ENCODE measurements at places on chromosomes 16 and 17.

GRCh38 chr16:85524365-85524629 is 88.8 kb upstream of the GSE1 start:
- DNase-seq: no peak

DNA sequence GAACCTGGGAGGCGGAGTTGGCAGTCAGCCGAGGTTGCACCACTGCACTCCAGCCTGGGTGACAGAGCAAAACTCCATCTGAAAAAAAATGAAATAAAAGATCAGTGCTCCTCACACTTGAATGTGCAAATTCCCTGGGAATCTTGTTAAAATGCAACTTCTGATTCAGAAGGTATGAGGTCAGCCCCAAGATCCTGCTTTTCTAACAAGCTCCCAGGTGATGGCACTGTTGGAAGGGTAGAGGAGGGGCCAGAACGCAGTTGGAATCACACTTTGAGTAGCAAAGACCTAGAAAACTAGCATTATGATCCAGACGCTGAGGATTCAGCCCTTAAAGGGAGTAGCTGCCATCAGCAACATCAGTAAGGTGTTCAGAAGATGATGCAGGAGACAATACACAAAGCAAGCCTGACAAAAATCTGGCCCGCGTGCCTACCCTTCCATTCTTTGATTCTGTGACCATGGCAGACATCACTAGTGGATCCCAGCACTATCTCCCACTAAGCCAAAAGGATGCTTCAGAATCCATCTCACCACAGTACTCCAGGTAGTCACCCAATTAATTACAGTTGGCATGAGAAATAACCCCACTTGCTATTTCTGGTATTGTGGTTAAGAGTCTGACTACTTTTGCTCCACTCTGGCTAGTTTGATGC is 33.1 kb upstream of the MEIOC start:
- no peak for DNase-seq

DNA sequence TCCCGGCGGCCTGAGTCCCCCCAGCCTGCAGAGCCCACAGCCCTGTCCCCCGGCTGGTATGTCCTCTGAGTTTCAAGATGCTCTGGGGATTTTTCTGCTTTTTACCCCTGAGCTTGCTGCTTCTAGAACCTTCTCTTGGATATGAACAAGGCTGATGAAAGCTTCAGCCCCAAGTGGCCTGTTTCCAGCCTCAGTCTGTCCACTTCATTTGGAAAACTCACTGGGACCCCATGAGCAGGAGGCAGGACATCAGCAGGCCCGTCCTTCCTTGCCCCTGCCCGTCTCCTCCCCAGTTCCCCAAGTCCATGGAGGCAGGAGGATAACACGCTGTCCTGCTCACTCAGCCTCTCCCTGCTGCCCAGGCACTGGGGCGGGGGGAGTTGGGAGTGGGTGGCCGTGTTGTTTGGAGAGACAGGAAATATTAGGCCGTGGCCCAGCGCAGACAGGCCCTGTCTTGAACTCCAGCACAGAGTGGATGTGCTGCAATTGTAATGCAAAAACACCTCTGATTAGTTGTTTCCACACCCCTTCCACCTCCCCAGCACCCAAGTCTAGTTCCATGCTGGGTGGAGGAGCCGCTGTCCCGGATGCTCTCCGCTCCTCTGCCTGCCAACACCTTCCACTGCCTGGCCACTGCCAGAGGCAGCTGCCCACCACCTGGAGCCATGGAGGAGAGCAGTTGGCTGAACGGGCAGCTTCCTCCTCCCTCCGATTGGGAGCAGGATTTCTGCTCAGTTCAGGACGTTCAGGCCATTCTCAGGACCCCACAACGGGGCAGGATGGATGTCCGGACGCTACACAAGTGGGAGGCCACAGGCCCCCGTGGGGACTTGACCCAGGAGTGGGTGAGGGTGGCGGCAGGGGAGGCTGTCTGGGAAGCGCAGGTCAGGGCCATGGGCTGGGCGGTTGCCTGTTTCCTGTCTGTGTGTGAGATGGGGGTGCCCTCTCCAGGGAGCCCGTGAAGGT is 216.9 kb upstream of the GSE1 start:
- DNase-seq: no peak

DNA sequence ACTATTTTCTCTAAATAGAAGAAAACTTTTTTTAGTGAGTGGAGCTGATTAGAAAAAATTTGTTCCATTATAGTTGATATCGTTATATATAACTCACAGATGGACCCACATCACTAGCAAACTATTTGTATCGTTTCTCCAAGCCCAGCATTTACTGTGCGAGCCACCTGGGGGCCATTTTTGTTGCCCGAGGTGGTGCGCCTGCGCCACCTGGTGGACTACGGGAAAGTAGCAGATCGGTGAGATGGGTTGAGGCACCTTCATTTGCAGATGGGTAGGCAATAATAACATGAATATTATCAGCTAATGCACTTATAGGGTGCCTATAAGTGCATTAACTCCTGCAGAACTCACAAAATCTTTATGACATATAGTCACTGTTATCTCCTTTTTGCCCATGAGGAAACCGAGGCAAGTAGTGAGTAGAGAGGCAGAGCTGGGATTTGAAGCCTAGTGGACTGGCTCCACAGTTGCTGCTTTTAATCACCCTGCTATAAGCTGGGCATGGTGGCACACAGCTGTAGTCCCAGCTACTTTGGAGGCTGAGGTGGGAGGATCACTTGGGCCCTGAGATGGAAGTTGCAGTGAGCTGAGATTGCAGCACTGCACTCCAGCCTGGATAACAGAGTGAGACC is 23.2 kb upstream of the NTN1 start:
- DNase-seq: peak; percentile 3

DNA sequence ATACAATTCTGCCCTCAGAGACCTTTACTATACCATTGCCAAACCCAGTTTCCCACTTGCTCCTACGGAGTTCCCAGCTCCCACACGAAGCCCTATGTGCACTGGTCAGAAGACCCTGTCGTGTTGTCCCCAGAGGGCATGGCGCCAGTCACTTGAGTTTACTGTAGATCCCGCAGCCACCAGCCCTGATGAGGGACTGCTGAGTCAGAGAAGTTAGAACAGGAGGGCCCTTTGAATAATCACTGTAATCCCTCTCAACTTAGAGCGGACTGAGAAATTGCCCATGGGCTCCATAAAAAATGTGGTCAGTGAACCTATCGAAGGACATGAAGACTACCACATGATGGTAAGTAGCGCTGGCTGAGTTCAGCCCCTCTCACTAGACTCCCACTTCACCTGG is 9.2 kb downstream of the UBFD1 start:
- DNase-seq: no peak

DNA sequence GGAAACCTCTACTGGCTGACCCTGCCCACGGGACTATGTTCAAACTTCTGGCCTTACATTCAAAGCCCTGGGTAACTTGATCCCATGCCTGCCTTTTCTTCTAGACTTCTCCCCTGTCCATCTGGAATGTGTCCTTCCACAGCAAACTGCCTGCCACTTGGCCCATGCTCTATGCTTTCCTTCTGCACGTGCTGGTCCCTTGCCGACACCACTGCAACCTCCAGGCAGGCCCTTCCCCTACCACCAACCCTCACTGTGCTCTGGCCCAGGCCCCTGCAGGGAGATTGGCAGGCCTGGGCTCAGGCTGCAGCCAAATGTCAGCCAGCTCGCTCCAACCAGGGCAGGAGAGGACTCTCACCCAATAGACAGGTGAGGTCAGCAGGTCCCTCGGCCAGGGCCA is 11.0 kb downstream of the HSD11B2 start:
- no peak for DNase-seq

- DNase-seq: no peak
Observed at GRCh38 chr17:70006159-70006558, 68.9 kb upstream of the KCNJ16 start.

GRCh38 chr16:59336136-59336695 is 602.1 kb upstream of the GOT2 start:
- no peak for DNase-seq

GRCh38 chr17:29449865-29450671 is 59.9 kb downstream of the TAOK1 start:
- DNase-seq: no peak

GRCh38 chr17:77341069-77341541 is 200.3 kb downstream of the SEC14L1 start:
- DNase-seq: no peak

GRCh38 chr17:7408252-7408727 is 645 bp downstream of the NLGN2 start:
- DNase-seq: no peak

DNA sequence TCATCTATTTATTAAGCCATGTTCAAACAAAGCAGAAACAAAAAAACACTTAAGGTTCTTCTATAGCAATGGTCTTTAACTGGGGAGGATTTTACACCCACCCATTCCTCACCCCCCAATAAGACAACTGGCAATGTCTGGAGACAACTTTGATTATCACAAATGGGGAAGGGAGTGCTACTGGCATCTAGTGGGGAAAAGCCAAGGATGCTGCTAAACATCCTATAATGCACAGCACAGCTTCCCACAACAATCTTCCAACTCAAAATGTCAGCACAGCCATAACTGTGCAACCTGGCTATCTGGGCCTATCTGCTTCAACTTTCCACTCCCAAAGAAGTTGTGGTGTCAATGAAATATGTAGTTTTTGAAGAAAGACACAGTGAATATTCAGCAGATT is 1044.4 kb downstream of the CDH8 start:
- no peak for DNase-seq

DNA sequence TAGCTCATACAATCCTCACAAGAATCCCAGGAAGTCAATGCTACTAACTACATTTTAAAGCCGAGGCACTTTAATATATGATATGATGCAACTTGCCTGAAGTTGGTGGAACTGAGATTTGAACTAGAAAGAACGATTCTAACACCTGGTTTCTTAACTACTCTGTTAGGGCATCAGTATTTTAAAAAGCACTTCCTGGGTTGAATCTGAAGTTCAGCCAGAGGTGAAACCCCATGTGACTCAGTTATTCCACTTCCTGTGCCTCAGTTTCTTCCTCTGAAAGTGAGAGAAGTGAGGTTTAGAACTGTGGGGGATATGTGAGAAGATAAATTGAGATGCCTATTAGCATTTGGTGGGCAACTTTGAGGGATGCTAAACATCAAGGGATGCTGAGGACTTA is 129.4 kb upstream of the ANKFN1 start:
- DNase-seq: no peak

- no peak for DNase-seq
Observed at GRCh38 chr17:77817953-77818352, 140.6 kb upstream of the TNRC6C start.

GRCh38 chr17:74512624-74513091 is 18.6 kb downstream of the CD300LB start:
- no peak for DNase-seq

GRCh38 chr17:75776386-75777295 is 8.0 kb upstream of the UNK start:
- DNase-seq: no peak

DNA sequence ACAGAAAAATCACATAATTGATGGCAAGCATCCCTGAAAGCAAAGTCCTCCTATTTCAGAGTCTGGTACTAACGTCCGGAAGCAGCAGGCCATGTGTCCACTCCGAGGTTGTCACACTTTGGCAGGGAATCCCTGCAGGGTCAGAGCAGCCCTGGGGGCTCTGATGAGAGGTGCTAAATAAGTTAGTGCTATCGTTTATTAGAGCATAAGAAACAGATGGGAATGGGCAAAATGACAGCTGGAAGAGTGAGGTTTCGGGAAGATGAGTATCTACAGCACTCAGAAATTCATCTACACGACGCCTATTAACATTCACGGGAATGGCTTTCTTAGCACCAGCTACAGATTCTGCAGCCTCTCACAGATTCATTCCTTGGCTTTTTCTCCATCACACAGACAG is 465.4 kb upstream of the PSMD7 start:
- no peak for DNase-seq

- DNase-seq: no peak
Observed at GRCh38 chr16:30011714-30012504, 1.1 kb upstream of the DOC2A start.

DNA sequence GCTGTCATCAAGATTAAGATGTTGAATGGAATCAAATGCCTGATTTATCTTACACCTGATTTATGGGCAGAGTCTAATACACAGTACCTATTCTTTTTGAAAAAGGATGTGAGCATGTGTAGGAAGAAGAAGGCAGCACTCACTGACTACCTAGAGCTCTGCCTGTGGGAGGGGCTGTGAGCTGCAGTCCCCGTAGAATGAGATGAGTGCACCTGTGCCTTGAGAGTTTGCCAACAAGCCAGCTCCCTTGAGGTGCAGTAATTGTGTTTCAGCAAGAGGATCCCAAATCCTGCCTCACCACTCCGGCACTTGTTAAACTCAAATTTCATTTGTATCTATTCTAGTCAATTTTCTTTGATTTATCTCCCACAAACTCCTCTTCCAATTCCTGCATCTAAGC is 46.0 kb downstream of the CDH11 start:
- no peak for DNase-seq

DNA sequence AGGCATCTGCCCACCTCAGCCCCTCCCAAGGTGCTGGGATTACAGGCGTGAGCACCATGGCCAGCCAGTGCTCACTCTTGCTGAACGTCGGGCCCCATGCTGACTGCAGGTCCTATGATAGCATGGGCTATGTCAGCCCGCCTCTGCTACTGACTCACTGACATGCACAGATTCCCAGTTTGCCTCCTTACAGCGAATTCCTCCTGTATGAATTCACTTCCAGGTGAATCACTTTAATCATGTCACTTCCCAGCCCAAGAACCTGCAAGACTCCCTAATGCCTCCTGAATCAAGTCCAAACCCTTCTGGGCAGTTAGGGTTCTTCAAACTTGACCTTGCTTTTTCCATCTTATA is 16.1 kb upstream of the UBTF start:
- no peak for DNase-seq

DNA sequence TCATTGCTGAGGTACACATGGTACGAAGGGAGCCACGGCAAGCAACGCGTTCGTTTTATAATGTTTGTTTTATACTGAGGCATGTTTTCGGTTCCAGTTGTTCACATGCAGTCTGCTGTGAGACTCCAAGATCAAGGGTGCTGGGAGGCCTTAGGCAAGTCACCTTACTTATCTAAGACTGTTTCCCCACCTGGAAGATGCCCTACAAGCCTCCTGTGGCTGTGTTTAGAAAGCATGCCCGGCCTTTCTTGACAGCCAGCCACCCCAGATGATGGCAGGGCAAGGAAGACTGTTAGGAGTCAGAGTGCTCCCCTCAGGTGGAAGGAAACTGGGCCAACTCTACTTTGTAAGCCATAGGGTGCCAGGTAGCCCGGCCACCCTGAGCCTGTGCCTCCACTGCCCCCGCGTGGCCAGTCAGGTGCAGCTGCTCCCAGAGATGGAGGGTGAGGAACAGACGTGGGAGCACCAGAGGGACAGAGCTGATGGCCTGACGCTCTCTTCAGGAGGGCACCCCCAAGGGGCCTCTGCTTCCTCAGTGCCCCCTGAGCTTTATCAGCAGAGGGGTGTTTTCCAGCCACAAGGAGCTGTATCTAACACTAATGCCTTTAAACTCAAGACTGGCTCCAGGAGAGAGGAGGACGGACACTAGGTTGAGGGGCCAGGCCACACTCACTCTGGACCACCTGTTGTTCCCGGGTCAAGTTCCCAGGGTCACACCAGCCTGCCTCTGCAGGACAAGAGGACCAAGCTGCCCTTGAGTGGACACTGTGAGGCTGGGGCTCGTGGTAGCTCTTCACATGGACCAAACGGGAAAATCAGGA is 5.4 kb downstream of the NAT9 start:
- no peak for DNase-seq

GRCh38 chr17:66777689-66778225 is 57.2 kb upstream of the CACNG5 start:
- DNase-seq: peak; percentile 28

GRCh38 chr17:17900615-17901520 is 64.1 kb upstream of the SREBF1 start:
- no peak for DNase-seq

- DNase-seq: peak; percentile 4
Observed at GRCh38 chr17:975371-975915, 4.1 kb downstream of the NXN start.

- DNase-seq: no peak
Observed at GRCh38 chr16:86002178-86002900, 103.4 kb downstream of the IRF8 start.

GRCh38 chr17:78974635-78975591 is 4.8 kb downstream of the LGALS3BP start:
- DNase-seq: no peak
